ENCODE measurements at places on chromosomes 6 and 20.

DNA sequence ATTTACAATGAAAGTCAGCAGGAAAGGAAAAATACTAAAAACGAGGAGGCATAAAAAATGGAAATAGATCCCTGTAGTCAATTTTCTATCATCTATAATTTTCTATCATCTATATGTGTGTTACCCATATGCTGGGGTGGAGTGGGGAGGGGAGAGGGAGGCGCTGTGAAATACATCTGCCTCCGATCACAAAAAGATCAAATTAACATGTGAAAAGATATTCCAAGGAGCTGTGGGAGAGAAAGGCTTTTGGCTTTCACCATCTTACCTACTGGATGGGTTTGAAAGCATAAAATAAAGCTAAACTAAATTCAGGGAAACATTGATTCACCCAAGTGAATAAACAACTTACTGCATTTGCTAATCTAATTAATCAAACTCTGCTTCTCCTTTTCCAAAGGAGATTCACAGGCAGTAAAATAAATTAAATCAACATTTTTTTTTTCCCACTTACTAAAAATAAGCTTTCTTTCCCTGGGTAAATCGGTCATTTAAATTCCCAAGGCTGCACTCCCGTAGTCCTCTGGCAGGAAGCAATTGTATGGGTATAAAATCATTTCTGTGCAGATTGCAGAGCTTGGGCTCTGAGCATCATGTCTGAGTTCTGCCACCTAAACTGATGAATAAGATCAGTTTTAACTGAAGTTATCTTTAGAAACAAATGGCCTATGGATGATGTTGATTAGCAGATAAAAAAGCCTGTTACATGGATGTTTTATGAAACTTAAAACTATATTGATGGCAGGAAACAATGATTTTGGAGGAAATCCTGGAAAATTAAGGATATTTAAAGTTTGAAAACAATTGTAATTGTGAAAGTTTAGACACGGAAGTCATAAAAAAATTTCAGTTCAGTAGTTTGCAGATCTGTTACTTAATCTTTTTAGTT is 147.9 kb downstream of the SOX4 start:
- no peak for DNase-seq

- no peak for DNase-seq
Measured at GRCh38 chr20:14925300-14925699, 587.9 kb upstream of the FLRT3 start.

- no peak for DNase-seq
Measured at GRCh38 chr6:70717038-70717801, 49.5 kb downstream of the SMAP1 start.

- DNase-seq, result no peak
Measured at GRCh38 chr20:57865266-57865665, 155.5 kb upstream of the PMEPA1 start.

GRCh38 chr6:134446896-134447295 is 129.0 kb upstream of the SGK1 start:
- no peak for DNase-seq

- no peak for DNase-seq
Measured at GRCh38 chr6:45979311-45979710, 36.3 kb downstream of the CLIC5 start.

GRCh38 chr6:134235937-134236751 is 81.8 kb downstream of the SGK1 start:
- DNase-seq, result no peak

DNA sequence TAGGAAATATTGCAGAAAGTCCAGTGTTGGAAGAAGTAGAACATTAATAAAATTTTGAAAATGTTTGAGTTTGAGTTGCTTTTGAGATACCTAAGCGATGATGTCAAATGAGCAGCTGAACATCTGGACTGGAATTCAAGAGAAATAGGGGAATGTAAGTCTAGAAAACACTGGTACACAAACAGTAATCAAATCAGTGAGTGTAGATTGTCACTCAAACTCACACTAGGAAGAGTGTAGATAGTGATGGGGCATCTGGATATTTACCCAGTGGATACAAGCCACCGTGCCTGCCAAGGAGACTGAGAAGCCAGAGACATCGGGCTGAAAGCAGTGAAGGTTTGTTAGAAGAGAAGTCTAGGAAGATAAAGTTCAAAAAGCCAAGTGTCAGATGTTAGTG is 2.2 kb downstream of the HMGCLL1 start:
- no peak for DNase-seq

DNA sequence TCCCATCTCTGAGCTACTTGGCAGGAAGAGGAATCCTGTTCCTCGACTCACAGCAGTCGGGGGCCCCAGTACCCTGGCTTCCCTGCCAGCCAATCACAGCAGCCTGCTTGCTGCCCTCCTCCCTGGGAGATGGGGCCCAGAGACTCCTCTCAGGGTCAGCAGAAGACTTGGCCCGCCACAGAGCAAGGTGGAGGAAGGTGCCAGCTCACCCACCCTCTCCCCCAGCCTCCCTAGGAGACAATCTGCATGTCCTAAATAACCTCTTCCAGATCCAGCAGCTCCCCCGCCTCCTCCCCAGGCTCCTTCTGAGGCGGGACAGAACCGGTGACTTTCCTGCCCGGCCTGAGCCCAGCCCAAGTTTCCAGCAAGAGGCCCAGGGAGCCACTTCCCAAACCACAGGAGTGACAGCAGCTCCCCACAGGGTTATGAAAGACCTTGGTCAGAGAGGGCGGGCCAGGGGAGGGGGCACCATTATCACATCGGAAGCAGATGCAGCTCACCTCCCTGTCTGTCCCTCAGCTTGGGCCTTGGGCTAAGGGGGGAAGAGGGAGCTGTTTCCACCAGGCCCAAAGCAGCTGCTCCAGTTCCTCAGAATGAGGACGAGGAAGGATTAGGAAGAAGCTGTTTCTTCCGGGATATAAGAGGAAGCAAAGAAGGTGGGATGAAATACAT is 2.3 kb downstream of the CCND3 start:
- DNase-seq, result peak; percentile 61

DNA sequence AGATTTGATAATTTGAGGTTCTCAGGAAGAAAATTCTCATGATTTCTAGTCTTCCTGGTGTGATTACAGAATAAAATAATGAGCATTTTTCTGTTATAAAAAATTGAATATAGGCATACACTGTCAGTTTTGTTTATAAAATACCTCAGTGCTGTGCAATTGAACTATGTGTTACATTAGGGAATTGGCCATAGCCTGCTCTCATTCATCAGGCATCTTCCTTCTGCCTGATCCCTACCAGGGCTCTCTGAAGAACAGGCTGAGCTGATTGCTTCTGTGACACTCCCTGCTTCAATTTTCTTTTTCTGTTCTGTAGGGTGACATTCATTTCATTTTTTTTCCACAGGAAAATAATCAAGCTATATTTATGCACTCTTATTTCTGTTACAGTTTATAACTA is 162.8 kb downstream of the PHF3 start:
- DNase-seq, result no peak

GRCh38 chr6:164731539-164731938 is 577.9 kb downstream of the C6orf118 start:
- no peak for DNase-seq

DNA sequence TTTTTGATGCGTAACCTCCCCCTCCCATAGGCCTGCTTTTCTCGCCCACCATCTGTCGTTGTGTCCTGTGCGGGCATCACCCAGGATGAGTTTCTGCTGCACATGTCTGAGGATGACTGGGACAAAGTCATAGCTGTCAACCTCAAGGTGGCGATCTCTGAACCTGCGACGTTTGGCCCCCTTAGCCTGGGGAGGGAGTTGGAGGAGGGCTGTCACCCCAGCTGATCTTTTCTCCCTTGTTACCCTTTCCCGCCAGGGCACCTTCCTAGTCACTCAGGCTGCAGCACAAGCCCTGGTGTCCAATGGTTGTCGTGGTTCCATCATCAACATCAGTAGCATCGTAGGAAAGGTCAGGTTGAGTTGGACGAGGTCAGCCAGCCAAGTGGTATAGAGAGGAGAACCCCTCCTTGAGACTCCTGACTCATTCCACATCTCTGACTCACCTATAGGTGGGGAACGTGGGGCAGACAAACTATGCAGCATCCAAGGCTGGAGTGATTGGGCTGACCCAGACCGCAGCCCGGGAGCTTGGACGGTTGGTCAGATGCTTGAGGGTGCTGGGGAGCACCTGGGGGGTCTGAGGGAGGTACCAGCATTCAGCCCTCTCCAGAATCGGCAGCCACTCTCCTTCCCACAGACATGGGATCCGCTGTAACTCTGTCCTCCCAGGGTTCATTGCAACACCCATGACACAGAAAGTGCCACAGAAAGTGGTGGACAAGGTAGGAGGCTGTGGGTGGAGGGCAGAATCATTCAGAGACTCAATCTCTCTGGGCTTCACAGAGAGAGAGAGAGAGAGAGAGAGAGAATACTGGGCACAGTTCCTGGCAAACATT is 954 bp downstream of the HSD17B8 start:
- no peak for DNase-seq

DNA sequence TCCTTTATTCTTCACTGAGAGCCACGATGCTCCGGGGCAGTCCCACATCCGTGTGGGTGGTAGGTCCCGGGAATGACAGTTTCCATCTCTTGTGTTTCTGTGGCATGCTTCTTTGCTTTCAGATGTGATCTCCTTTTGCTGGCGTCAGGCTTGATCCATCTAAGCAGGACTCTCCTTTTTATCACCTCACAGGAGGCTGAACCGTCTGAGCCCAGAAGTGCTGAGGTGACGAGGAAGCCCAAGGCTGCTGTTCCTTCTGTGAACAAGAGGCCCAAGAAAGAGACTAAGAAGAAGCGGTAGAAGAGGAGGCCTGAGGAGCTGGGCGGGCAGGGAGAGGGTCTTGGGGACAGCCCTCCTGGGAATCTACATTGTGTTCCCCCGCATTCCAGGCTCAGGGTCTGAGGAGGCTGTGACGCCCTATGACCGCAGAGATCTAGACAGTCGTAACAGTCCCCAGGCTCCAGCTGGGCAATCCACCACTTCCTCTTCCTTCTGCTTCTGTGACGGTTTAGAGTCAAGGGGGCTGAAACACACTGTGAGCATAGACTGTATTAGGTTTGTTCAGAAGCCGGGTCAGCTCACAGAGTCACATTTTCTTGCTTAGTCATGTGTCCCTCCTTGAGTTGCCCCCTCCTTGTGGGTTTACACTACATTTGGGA is 26.8 kb downstream of the MANBAL start:
- no peak for DNase-seq

- no peak for DNase-seq
Measured at GRCh38 chr6:165484178-165484889, 174.9 kb upstream of the C6orf118 start.

DNA sequence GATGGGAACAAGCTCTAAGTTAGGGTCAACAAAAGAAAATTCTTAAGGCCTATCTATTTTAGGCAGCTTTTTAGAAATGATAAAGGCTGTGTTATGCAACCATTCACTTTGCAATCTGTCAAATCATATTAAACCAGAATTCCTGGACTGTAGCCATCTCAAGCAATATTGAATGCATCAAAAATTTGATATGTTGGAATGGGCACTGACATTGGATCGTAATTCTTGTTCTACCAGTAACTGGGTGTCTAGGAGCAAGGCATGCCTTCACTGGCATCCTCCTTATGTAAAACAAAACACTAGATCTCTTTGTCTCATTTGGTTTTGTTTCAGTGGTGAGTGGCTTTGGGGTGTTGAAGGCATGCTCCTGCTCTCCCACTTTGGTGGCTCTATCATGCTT is 145.6 kb downstream of the JARID2 start:
- no peak for DNase-seq

DNA sequence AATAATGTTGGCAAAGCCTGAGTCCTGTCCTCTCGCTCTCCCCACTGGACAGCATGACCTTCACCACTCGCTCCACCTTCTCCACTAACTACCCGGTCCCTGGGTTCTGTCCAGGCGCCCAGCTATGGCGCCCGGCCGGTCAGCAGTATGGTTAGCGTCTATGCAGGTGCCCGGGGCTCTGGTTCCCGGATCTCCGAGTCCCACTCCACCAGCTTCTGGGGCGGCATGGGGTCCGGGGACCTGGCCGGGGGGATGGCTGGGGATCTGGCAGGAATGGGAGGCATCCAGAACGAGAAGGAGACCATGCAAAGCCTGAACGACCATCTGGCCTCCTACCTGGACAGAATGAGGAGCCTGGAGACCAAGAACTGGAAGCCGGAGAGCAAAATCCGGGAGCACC is 20.5 kb downstream of the RNF114 start:
- DNase-seq, result no peak

DNA sequence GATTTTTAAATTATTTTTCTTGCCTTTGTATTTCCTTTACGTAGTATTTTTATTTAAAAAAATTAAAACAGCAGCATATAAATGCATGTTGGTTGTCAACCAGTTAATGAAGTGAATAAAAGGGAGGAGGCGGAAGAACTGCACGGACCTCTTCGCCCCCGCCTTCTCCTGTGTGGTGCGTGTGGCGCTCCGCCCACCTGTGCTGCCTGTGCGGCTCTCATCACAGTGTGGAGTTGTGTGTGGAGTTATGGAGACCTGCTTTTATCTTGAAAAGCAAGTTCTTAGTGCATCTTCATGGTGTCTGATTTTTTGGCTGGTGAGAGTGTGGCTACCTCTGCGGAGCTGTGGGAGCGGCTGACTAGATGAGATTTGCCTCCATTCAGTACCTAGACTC is 58.4 kb downstream of the PTPN1 start:
- no peak for DNase-seq

DNA sequence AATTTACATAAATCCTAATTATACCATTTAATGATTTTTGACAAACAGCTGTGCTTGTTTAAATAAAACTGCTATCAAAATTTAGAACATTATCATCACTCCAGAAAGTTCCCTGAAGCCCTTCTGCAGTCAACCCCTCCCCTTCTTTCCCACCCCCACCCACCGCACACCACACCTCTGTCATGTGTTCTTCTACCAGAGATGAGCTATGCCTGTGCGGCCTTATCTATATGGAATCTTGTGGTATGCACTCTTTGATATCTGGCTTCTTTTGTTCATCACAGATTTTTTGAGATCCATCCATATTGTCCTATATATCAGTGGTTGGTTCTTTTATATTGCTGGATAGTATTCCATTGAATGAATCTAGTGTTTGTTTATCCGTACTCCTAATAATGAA is 7.2 kb downstream of the MYLIP start:
- DNase-seq, result no peak

- DNase-seq, result no peak
Measured at GRCh38 chr6:157158897-157159296, 164.4 kb downstream of the TMEM242 start.

- no peak for DNase-seq
Measured at GRCh38 chr20:2738331-2739041, 45.9 kb downstream of the EBF4 start.

- no peak for DNase-seq
Measured at GRCh38 chr6:56821005-56821432, 133.9 kb upstream of the BEND6 start.

GRCh38 chr6:161434350-161434749 is 160.5 kb upstream of the AGPAT4 start:
- no peak for DNase-seq
